Fibroblast of the aortic adventitia (primary cell): ENCODE measurements at places on chromosomes 3 and 15.
A peak's percentile ranks its signal among the peaks of the same experiment; 100 is the strongest.

- no peak for DNase-seq
Observed at GRCh38 chr3:179948740-179949139, 88.0 kb downstream of the PEX5L start.

DNA sequence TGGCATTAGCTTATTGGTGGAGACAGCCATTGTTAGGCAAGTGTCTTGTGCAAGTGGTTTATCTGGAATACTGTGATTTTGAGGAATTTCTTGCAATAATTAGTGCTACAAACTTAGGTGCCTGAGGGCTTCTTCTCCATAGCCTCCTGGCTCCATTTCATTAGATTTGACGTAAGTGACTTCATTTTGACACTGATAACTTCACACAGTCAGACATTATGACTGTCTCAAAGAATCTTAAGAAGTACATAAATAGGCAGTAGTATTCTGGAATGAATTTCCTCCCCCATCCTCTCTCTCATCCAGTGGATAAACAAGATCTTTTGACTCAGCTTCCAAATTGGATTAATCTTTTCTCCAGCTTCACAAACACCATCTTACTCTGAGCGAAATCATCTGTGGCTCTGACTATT, 19.0 kb downstream of the ARL14 start:
- peak; percentile 22 for DNase-seq

- DNase-seq, result peak; percentile 26
Observed at GRCh38 chr3:70813311-70813710, 500.9 kb upstream of the MDFIC2 start.

DNA sequence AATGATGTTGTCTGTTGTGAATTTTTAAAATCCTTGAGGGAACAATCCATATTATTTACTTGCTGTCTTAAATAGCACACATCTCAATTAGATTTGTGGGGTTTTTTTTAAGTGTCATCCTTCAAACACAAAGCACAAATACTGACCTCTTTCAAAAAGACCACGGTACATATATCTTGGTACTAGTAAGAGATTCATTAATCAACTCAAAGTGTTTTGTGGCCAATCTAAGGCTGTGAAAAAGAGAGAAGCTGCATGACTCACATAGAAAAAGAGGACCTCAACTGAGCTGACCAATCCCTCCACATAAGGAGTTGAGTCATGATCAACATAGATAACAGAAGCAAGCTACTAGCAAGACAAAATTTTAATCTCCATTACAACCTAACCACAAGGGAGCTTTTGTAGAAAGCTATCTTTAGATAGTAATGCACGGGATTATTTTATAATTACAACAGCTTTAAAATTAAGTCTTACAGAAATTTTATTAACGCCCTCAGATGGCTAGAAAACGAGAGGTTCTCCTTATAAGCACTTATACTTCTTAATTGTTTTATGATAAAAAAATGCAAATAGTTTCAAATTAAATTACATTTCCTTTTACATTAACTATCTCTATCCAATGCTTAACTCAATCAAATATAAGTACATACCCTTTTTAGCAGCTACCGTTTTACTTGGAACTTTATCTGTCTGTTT, 60.5 kb downstream of the TOP2B start:
- peak; percentile 87 for DNase-seq

GRCh38 chr3:140610544-140610943, 67.3 kb upstream of the TRIM42 start:
- DNase-seq, result no peak

DNA sequence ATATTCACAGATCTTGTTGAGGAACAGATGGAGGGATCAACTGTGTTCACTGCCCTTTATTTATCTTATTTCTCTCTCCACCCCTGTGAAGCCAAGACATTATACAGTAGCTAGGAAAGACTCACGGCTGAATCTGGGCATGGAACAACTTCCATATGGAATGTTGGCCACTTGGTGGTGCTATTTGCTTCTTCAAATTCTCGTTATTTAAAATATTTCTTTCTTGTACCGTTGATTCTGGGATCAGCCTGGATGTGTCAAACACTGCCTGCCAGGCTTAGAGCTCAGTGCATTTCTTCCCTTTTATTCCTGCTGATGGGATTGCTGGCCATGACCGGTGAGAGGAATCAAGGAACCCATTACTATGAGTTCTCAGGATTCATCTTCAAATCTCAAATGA, 17.5 kb upstream of the GASK1A start:
- peak; percentile 80 for DNase-seq

DNA sequence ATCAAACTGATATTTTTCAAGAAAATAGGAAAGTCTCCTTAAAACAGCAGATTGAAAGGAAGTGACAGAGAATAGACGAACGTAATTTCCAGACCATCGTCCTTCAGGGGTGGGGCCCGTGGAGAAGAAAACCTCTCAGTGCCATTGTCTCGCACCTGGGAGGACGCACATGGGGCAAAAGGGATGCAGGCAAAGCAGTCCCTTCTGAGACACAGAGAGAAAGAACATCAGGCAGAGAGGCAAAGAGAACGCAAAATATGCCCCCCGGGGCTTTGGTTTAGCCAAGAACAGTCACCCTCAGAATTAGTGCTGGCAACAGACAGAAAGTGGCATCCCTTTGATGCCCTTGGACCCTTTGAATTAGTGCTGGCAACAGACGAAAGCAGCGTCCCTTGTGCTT, 37.0 kb downstream of the MUC20 start:
- DNase-seq, result no peak

DNA sequence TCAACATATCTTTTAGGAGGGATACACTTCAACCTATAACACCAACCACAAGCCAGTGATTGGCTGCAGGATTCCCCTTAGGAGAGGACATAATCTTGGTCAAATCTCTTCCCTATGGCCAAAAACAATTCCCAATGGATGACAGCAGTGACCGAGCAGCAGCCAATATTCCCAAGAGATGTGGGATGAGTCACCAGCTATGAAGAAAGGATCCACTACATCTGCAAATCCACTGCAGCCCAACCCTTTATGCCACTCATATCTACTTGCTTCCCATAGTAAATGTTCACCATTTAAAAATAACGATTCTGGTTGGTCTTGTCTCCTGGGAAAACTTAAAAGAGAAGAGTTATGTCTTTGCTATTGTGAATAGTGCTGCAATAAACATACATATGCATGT, 4.5 kb upstream of the IQCF5 start:
- DNase-seq, result no peak

GRCh38 chr3:128577711-128578110, 72.9 kb downstream of the RPN1 start:
- no peak for DNase-seq

GRCh38 chr15:80526556-80527340, 122.6 kb downstream of the ARNT2 start:
- DNase-seq, result peak; percentile 92

GRCh38 chr15:81032355-81032754, 31.6 kb downstream of the TLNRD1 start:
- no peak for DNase-seq

GRCh38 chr3:116270056-116270455, 175.2 kb downstream of the LSAMP start:
- DNase-seq, result no peak

DNA sequence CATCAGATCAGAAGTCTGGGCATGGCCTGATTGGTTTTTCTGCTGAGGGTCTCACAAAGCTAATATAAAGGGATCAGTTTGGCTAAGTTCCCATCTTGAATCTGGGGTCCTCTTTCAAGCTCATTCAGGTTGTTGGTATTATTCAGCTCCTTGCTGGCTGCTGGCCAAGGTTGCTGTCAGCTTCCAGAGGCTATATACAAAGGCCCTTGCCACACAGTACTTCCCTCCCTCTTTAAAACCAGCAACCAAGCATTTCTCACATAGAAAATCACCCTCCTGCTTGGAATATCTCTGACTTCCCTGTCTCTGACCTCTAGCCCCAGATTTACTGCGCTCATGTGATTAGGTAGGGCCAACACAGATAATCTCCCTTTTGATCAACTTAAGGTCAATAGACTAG, 442.9 kb downstream of the ERC2 start:
- DNase-seq, result no peak

DNA sequence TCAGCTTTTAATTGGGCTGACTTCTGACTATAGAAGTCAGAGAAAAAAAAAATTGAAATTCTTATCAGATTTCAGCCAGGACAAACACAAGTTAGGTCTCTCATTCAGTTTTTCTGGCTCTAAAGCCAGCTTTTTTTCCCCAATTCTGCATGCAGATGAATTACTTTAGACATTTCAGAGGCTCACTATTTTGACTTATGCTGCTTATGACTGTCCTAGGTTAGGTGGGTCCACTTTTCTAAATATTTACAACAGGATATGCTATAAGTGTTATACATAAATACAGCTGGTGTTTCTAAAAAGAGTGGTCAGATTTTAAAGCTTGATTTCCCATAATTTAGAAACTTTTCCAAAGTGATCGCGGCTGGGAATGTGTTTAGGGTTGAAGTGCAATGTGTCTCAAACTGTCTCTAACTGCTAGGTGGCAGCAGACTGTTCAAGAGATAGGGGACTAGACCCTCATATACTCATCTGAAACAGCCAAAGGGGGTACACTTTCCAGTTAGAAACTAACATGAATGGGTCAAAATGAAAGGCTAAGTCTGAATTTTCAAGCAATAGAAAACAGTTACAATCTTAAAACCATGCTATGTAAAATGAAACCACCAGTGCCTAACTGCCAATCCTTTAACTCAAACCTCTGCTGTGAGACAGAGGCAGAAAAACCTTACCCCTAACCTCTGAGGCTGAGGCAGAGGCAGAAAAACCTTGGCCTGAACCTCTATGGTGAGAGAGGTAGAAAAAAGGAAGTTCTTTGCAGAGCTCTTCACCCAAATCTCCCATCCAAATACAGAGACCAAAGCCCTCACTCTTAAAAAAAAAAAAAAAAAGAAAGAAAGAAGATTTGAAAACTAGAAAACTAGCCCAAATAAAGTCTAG, 596.0 kb downstream of the NTRK3 start:
- DNase-seq, result no peak

GRCh38 chr3:157794771-157795170, 291.6 kb upstream of the VEPH1 start:
- peak; percentile 63 for DNase-seq

DNA sequence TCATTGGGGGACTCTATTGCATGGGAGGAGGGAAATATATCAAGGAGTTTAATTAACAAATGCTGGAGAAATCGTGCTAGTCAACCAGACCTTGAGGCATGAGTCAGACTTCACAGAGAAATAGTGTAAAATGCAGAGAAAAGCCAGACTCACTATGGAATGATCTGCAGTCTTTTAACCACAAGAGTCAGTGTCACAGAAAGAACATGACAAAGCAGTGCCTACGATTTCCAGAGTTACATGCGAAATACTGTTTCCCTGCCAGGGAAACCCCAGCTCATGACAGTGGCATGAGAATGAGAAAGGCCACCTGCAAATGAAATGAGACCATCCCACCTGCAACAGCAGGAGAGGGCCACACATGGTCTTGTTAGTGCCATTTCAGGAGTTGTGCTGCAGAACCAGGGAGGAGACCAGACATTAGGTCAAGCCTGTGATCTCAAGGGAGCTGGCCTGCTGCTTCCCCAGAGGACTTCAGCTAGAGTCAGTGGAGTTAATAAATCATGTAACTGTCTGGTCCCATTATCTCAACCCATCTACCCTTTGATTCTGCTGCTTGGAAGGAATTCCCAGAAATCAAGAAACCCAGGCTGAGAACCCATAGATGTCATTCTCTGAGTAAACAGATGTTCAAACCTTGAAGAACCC, 79.0 kb downstream of the ERC2 start:
- no peak for DNase-seq

GRCh38 chr3:178059836-178060235, 476.4 kb upstream of the KCNMB2 start:
- no peak for DNase-seq

DNA sequence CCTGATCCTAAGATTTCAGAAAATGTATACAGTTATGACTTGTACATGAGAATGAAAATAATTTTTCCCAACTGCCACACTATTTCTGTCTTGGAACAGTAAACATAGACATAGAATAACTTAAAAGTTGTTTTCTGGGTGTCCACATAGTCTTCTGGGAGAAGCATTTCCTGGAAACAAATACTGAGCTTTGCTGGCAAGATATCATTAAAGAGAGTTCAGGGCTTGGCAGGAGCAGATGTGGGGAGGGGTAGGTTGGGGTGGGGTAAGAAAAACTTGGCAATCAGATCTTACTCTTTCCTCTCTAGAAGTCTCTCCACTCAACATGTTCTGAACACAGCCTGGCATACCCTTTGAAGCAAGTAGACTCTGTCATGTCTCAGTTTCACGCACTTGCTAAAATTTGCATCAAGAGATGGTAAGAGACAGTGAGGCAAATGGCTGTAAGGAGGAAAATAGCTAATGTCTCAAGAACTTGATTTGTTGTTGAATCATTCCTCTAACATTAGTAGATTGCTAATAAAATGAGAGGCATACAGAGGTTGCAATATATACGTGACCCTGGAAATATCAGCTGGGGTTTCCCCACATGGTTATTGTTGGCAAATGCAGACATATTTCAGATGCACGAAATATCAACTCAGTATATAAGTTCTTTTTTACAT, 27.3 kb upstream of the ABI3BP start:
- DNase-seq, result peak; percentile 47

GRCh38 chr3:56291244-56291680, 177.0 kb downstream of the ERC2 start:
- DNase-seq, result peak; percentile 95

GRCh38 chr3:129756871-129757270, 136.6 kb downstream of the TMCC1 start:
- peak; percentile 59 for DNase-seq

DNA sequence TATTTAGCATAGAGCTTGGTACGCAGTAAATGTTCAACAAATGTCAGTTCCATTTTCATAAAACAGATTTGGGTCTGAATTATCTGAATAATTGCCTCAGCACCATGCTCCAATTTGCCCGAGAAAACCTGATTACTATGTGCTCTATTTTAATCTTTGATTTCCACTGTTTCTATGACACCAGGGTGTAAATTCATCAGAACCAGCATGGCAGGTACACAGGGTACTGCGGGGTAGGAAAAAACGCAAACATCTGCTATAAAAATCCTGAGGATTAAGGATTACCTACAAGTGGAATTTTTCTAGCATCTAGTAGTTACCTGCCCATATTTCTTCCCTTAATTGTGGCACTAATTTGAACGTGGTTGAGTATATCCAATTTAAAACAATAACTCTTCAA, 70.3 kb downstream of the RAD18 start:
- DNase-seq, result no peak

DNA sequence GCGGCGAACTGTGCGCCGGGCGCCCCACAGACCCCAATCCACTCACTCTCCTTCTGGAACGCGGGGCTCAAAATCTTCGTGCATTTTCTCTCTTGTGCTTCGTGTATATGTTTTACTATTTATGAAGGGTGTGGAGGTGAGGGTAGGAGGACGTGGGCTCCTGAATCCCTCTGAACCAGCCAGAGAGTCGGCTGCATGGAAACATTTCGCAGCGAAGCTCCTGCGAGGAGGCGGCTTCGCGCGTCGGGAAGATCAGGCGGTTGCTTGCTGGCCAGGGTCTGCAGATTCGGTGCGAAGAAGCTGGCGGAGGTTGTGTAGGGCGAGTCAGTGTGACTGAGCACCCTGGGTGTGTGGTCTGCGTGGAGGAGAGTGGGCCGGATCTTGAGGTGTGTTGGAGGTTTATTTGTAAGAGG, 1.1 kb downstream of the CNTN4 start:
- no peak for DNase-seq

GRCh38 chr3:177089901-177090300, 107.4 kb downstream of the TBL1XR1 start:
- no peak for DNase-seq
